Amniotic stem cell (primary cell): ENCODE measurements at places on chromosomes 3 and 15.

- no peak for DNase-seq
These were observed 9.8 kb upstream of the TNFAIP8L3 start for GRCh38 chr15:51104512-51104911.

DNA sequence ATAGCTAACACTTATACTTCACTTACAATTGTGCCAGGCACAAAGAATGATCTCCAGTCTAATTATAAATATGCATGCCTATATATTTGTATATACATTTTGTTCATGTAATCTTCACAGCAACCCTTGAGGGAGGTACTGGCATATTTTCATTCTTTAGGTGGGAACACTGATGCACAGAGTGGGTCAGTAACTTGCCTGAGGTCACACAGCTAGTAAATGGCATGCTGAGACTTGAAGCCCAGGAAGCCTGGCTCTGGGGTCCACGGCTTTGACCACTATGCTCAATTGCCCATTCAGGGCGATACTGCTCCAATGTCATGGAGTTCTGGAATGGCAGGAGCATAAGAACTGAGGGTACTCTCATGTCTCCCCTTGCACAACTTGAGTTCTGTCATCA, 139.8 kb downstream of the SHQ1 start:
- no peak for DNase-seq

DNA sequence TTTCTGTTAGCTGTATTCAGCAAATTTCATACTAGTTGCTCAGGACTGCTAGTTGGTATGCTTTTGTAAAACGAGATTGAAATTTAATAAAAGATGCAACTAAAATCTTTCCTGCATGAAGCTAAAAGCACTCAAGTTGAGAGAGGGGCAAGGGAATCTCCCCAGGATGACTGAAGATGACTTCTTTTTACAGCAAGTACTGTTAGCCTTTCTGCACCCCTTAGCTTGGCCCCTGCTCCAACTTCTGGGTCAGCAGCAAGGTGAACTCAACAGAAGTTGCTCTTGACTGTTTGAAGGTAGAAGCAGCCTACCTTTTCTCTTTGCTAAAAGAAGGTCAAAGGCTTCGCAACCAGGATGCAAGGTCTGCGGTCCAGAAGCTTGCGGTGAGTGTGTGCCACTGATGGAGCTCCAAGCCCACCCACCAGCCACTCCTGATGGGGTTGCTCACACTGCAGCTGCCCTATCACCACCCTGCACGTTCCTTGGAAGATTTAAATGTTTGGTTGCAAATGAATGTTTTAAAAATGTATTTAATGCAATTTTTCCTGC, 32.5 kb downstream of the NME9 start:
- DNase-seq, result no peak

DNA sequence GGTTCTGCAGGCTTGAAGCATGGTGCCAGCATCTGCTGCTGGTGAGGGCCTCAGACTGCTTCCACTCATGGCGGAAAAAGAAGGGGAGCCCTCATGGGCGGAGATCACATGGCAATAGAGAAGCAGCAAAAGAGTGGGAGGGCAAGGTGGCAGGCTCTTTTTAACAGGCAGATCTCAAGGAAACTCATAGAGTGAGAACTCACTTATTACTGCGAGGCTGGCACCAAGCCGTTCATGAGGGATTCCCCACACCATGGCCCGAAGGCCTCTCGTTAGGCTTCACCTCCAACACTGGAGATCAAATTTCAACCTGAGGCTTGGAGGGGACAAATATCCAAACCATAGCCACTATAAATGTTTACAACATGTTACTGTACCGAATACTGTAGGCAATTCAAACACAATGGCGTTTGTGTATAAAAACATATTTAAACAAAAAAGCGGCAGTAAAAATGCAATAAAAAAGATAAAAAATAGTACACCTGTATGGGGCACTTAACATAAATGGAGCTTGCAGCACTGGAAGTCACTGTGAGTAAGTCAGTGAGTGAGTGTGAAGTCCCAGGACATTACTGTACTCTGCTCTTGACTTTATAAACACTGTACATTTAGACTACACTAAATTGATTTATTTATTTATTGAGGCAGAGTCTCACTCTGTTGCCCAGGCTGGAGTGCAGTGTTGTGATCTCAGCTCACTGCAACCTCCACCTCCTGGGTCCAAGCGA, 18.8 kb upstream of the MOBP start:
- DNase-seq, result no peak

GRCh38 chr3:118988198-118989130, 46.2 kb downstream of the IGSF11 start:
- DNase-seq, result no peak

DNA sequence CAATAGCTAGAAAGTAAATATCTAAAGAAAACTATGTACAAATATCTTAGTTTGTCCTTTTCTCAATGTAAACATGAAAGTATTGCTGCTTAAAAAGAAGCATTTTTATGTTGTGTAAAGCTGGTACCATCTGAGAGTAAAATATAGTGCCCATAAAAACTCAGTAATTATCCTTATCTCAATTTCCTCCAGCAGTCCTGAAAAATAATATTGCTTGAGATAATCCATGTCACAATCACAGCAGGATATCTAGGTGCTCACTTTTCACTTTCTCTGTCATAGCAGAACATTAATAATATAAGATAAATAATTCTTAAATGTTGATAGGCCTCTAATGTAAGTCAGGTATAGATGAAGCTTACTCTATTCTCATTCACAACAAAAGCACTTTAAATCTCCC, 285.5 kb downstream of the ZBBX start:
- DNase-seq, result no peak

DNA sequence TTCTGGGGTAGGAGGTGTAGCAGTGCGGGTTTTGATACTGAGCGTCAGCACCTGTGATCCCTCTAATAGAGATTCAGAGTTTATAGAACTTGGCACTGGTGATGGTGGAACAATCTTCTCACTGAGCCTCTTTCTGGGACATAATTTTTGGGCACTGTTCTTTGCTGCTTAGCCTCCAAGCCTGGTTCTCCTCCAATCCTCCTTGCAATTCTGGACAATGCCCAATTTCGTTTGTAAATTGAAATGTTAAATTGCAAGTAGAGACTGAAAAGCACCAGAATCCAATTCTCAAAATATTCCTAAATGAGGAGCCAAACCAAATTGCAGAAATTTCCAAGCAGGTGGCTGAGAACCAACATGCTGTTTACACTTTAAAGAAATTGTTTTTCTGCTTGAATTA, 149.8 kb upstream of the ABI3BP start:
- DNase-seq, result no peak

DNA sequence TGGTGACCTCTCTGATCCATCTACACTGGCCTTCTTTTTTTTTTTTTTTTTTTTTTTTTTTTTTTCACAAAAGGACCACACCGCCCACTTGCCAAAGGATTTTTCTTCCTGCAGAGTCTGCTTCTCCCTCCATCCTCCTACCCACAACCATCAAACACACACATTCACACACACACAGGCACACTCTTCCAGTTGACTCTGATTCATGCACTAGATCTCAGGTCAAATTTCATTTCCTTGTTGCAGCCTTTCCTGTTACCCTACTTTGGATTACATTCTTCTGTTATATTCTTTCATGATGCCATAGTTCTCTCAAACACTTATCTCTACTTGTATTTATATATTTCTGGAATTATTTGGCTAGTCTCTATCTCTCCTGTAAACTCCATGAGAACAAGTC, 133.9 kb downstream of the STAC start:
- DNase-seq, result no peak

DNA sequence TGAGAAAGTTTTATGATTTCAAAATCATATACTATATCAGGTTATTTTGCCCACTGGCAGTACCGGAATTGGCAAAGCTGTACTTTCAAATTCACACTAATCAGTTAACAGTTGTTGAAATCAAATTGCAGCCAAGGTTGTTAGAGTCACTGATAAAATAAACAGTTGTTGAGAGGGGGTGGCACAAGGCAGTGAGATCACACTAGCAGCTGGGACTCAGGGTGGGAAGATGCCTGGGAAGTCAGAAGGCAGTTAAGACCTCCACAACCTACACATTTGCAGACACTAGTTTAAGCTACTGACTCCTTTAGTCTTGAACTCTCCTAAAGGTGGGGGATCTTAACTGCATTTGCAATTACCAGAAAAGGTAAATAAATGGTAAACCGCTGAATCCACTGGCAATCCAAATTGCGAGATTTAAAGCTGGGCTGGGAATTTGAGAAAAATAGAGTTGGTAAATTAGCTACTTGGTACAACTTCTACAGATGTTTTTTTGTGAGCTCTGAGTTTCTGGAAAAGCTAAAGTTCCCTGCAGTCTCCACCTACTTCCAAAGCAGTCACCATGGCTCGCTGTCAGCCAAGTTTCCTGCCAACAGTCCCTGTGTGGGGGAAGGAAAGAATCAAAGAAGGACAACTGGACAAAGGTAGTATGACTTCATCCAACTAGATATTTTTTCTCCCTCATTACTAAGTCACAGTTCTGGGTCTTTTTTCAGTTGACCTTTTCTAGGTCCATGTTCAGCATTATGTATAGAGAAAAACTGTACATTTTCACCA, 105.7 kb downstream of the ZNF385D start:
- no peak for DNase-seq

DNA sequence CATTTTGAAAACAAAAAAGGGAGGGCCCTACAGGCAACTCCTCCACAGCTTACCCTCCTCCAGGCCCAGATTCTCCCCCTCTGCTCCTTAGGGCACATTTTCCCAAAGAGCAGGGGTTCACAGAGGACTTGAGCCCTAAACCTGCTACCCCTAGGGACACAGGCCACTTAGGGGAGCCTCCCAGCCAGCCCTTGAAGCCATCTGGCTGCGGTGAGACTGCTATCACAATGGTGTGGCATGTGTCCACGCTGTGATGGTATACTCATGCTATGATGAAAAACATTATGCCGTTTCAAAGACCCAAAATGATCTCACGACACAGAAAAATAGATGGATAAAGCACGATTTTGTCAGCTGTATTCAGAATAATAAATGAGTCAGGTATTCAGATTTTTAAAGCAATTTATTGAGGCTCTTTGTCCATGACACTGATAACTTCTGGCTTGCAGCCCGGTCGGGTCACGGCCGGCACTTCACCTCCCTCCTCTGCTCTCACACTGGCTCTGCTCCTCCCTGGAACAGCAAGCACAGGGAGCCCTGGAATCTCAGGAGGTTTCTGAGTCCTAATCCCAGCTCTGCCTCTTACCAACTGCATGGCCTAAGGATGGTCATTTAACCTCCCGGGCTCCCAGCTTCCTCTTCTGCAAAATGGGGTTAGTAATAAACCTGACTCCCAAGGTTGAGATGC, 115.3 kb downstream of the MEGF11 start:
- no peak for DNase-seq

DNA sequence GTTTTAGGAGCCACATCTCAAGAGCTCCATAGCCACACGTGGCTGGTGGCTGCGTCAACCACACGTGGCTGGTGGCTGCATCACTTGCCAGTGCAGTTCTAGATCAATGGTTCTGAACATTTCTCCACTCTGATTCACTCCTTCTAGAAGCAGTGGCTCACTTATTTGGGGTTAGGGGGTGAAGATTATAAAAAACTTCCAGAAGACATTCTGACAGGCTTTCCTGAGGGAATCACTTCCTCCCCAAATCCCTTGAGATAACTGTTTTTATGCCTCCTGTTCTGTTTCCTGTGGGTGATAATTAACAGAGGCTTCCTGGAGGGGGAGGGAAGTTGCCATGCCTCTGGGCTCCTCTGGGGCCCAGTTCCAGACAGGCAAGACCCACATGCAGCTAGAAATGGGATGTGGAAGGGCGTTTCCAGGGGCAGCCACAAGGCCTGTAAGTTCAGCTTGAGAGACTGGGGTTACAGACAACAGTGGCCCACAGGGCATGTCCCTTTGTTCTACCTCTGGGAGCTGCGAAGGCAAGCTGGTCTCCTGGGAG, 23.6 kb downstream of the HEG1 start:
- DNase-seq, result no peak

GRCh38 chr15:74621546-74621920, 5.9 kb downstream of the CLK3 start:
- DNase-seq, result no peak

GRCh38 chr3:143245692-143246091, 126.1 kb downstream of the CHST2 start:
- DNase-seq, result no peak

DNA sequence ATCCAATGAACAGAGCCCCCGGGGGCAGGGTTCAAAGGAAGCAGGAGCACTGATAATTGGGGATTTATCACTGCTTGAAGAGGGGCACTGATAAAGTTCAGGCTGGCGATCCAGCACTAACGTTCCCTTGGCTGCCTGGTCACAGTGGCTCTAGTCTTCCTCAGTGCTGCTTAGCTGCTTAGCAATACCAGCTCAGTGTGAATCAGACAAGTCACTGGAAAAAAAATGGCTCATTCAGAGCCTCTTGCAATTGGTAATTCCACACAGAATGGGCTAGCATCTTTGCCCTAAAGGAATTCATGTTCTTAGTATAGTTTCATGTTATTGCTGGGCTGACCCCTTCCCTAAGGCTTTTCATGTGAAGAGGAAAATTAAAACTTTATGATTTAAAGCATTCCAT, 95.7 kb upstream of the SLC2A2 start:
- no peak for DNase-seq

GRCh38 chr3:139292192-139292591, 51.6 kb upstream of the MRPS22 start:
- no peak for DNase-seq

- no peak for DNase-seq
These were observed 299.8 kb upstream of the GPR149 start for GRCh38 chr3:154729741-154730140.

DNA sequence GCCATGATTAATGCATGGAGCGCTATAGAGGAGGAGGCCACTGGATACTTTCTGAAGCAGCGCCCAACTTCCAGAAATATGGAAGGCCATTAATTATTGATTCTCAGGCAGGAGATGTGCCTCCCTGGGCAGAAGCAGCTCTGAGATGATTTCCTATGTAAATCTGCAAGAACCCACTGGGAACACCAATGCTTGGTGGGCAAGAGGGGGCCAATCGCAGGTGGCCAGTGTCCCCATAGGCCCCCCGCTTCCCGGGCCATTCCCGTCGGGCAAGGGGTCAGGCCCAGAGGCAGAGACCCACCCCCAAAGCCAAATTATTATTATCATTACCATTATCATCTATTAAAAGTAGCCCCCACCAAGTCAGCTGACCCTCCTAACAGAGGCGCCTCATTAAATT, 288.0 kb upstream of the TLE3 start:
- no peak for DNase-seq

DNA sequence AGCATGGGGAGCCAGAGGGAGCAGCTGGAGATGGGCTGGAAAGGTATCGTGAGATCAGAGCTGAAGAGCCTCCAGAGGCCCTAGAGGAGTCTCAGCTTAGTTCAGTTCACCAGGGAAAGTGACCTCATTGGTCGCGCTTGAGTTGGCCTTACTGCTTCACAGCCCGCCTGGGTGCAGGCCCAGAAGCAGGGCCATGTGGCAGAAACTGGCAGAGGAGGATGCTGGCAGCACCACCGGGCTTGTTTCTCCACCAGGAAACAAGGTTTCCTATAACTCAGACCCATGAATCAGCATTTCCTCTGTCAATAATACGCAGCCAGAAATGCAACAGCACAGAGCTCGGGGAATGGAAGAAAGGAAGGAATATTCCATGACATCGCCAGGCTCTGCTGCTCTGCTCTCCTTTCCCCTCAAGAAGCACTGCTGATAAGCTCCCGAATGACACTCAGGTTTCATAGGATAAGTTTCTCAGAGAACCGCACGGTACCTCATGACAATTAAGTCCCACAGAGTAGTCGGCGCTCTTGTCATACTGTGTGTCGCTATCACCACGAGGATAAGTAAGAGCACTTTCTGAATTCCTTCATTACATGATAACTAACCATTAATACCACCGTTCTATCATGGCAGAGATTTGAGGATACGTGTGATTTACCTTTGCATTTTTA, 147.1 kb upstream of the LPP start:
- DNase-seq, result no peak
